Renal cortical epithelial cell (primary cell): ENCODE measurements at places on chromosomes 16 and 17.

GRCh38 chr17:74318391-74318790 is 7.6 kb upstream of the KIF19 start:
- no peak for DNase-seq

DNA sequence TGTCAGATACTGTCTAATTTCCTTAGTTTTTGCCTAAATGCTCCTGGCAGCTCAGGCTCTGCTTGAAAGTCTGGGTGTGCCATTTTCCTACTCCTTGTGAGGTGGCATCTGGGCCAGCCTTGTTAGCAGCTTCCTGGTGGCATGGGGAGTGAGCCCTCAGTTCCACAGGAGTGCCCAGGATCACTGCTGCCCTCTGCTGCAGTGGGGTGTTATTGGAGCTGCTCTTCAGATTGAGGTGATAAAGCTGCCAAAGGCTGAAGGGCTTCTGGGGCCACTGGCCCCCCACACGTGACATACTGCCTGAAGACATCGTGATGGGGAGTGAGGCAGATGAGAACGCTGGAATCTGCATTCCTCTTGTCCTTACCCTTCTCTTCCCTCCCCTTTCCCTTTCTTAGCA is 27.4 kb downstream of the CEP95 start:
- DNase-seq: peak; percentile 11

- no peak for DNase-seq
These were observed 108.9 kb upstream of the EEF2KMT start for GRCh38 chr16:5206331-5206990.

DNA sequence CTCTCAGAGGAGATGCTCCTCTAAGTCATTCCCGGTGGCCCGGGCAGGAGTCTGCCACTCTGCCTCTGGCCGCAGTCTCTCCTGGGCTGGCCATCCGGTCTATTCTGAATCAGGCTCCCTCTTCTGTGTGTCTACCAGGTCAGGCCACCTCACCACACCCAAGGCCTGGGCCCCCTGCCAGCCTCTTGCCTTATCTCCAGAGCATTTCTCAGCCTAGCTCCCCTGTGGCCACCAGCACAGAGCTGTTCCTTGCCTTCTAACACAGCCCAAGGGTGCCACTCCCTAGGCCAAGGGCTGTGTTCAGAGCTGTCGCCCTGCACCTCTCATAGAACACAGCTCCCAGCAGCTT is 55.3 kb downstream of the MYO18A start:
- no peak for DNase-seq

GRCh38 chr16:58513874-58514273 is 1.4 kb upstream of the SETD6 start:
- DNase-seq: no peak

DNA sequence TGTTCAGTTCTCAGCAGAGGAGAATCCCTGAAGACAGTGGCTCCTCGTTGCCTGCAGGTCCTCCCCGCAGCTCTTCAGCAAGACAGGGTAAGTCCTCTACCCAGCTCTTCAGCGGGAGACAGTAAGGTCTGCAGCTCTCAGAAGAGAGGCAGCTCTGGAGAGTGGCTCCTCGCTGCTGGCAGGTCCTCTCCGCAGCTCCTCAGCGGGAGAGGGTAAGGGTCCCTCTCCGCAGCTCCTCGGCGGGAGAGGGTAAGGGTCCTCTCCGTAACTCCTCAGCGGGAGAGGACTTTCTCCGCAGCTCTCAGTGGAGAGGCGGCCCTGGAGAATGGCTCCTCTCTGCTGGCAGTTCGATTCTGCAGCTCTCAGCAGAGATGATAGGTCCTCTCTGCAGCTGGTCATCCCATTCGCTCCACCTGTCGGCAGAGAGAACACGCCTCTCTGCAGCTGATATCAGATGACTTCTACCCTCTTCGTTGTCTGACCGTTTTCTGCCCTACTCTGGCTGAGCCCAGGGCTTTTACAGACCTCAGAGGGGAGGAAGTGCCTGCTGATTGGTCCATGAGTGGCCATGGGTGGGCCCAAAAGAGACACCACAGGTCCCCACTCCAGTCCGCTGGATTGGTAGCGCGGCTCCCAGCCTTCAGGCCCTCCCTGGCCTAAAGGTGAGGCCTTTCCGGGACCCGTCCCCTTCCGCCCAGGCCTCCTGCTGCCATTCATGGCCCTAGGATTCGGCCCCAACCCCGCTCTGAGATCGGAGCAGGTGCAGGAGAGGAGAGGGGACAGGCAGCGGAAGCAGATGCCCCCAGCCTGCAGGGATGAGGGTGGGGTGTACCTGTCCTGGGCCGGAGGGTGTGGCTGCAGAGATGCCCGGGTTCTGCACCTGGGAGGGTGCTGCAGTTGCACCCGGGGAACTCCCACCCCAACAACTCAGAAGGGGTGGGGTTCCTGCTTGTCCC is 11.9 kb upstream of the SHCBP1 start:
- no peak for DNase-seq

- DNase-seq: peak; percentile 70
These were observed 268.3 kb downstream of the ABCC12 start for GRCh38 chr16:47887496-47887895.

- no peak for DNase-seq
These were observed 3.5 kb downstream of the G6PC1 start for GRCh38 chr17:42904110-42904469.

GRCh38 chr17:37485938-37486570 is 3.6 kb upstream of the DUSP14 start:
- no peak for DNase-seq

- peak; percentile 97 for DNase-seq
These were observed 29.4 kb upstream of the BAHCC1 start for GRCh38 chr17:81365601-81366585.

DNA sequence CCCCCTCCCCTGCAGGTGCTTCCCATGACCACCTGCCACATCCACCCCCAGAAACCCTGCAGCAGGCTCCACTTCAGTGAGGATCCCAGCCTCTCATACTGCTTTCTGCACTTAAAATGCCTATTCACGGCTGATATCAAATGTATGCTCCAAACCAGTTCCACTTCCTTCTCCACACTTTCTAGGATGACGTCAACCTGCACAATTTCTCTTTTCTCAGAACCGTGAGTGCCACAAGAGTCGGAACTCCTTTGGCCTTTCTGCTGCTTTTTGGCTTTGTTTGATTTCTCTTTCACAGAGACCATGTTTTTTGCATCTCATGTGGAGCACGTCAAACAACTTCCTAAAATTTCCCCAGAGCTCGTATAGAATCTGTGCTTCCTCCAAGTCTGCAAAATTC is 378.8 kb upstream of the TNRC6C start:
- no peak for DNase-seq

GRCh38 chr16:69917739-69918138 is 33.4 kb upstream of the CLEC18A start:
- peak; percentile 97 for DNase-seq

DNA sequence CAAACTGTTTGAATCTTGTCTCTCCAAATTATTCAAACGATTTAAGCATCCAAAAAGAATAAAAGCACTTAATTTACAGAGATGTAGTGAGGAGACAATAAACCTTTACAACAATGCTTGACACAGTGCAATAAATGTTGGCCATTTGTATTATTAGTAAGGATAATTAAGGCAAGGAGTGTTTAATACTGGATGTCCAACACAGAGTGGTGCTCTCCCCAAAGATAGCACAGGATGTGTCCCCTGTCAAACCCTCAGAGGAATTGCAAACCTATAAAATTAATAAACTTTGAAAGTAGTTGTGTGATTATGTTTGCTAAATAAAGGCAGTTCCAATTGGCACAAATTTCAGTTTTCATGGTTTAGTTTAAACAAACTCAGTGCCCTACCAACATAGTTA is 253.0 kb upstream of the AXIN2 start:
- no peak for DNase-seq

- DNase-seq: no peak
These were observed 17.8 kb upstream of the EMP2 start for GRCh38 chr16:10598157-10598556.

- no peak for DNase-seq
These were observed 27.4 kb downstream of the IRF8 start for GRCh38 chr16:85926370-85926769.

DNA sequence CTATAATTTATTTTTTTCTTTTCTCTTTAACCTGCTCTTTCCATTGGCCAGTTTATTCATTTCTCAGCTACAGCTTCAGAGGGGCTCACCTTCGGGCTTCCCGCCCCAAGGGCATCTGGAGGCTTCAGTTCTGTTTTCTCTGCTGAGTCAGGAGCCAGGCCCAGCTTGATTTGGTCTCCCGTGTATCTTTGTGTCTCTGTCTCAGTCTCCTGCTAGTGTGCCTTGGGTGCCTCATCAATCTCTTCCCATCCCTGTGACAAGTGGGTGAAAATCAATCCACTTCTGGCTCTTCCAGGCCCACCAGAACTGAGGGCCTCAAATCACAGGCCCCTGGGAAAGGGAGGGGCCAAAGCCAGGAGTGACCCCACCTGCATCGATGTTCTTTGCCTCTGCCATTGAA is 72.1 kb downstream of the CCDC182 start:
- no peak for DNase-seq

- DNase-seq: peak; percentile 55
These were observed 13.0 kb upstream of the NFATC3 start for GRCh38 chr16:68072038-68072695.

DNA sequence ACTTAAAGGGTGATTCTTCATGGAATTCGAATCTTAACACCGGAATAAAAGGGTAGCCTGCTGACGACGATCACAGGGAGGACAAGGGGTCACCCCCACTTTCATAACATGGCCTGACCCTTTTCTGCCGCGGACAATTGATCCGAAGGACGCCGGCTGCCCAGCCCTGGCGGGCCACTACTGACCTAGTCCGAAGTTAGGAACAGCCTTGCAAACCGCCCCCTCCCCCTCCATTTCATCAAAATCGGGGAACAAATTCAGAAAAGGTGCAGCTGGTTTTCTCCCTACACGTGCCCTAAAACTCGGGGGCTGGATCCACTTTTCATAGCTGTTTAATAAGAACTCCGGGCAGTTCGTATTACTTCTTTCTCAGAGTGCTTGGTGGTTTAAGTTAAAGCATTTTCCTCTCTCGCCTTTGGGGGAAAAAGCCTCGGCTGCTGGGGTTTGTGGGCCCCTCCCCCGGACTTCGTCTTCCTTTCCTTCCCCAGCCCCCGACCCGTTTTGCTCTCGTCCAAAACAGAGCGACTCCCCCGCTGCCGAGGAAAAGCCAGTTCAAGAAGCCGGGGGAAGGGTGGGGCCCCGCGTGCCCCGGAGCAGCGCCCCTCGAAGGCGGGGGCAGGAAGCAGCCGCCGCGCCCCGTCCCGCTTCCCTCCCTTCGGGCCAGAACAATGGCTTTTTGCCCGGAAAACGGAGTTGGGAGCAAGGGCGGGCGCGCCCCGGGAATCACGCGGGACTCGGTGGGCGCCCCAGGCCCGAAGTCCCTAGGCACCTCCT is 641 bp upstream of the CBX2 start:
- no peak for DNase-seq

DNA sequence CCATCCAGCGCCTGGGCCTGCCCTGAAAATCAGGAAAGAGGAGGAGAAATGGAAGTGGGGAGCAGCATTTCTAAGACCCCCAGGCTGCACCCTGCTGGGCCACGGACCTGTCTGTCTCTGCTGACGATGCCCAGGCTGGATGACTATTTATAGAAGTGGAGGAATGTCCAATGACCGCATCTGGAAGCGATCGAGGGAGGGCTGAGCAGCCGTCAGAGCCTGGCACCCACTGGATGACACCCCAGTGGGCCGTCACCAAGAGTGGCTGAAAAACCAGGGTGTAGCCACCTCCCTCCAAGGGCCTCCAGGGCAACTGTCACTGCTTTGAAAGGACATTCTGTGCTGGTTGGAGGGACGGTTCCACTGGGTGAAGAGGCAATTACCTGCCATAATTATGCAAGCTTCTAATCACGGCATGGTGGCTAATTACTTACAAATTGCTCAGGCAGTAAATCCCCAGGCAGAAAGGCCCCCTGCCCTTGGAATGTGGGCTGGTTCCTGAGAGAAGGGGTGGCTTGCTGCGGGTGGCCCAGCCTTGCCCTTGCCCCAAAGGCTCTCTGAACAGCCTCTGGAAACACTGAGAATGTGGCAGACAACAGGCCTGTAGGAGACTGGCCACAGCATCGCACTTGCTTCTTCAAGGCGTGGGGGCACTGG is 332.1 kb downstream of the C16orf95 start:
- no peak for DNase-seq

DNA sequence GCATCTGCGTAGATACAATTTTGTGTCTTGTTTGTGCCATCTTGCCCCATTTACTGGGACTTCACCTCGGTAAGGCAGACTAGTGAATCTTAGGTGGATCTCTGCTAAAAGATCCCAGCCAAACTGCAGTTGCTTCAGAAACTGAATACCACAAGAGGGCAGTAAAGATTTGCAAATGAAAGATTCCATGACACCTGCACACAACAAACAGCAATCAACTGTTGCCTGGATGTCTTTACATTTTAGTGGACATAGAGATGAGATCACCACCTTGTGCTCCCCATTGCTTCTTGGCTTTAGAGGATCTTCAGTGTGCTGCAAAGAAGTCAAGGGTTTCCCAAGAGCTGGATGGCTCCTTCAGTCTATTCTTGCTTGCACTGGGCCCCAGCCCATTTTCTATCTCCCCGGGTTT is 119.2 kb upstream of the CACNG5 start:
- DNase-seq: peak; percentile 71

- no peak for DNase-seq
These were observed 251.0 kb downstream of the CDH11 start for GRCh38 chr16:64870859-64871258.

DNA sequence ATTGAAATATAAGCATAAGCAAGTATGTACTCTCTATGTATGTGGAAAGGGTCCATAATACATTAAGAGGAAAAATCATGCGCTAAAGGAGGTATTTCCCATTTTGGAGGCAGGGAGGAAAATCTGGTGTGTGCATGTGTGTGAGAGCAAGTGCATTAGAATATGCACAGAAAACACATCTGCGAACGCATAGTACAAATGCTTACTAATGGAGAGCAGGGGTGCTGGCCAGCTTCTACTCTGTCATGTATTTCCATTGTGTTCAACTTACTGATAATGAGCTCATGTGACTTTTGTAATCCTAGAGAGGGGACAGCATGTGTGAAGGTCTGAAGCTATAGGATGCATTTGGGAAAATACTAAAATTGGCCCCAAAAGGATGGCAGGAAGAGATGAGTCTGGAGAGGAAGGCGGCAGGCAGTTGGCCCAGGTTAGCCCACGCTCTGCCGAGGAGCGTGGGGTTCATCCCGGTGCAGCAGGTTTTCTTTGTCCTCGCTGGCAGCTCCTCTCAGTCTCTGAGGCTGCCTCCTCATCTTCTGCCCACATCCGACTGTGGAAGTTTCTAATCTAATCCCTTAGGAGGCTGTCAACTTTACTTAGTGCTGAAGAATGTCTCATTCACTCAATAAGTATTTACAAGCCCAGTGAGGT is 17.8 kb upstream of the KSR1 start:
- DNase-seq: no peak

- DNase-seq: peak; percentile 54
These were observed 63.5 kb downstream of the PCTP start for GRCh38 chr17:55814377-55814776.

DNA sequence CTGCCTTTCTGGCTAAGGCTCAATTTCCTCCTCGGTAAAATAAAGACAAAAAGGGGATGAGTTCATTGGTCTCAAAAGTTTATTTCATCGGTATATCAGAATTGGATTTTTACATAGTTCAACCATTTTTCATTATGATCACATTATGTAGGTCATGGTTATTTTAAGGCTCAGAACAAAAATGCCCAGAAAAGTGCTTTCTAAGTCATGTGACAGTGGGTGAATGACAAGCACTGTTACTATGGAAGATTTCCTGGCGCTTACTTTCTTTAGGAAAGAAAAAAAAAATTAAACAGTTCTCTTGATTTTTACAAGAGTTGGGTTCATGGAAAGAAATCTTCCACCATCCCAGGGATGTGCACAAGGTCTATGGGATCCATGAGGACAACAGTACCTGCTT is 117.9 kb upstream of the CES5A start:
- no peak for DNase-seq

- peak; percentile 33 for DNase-seq
These were observed 2.6 kb upstream of the OMG start for GRCh38 chr17:31299624-31300023.

- DNase-seq: no peak
These were observed 458 bp downstream of the ENKD1 start for GRCh38 chr16:67666032-67666551.
